ENCODE measurements at places on chromosomes 3 and 15. TPM values are rescaled to one million over a fixed set of nuclear protein-coding genes. Genes with fewer than 3 reads are reported as not detected.

DNA sequence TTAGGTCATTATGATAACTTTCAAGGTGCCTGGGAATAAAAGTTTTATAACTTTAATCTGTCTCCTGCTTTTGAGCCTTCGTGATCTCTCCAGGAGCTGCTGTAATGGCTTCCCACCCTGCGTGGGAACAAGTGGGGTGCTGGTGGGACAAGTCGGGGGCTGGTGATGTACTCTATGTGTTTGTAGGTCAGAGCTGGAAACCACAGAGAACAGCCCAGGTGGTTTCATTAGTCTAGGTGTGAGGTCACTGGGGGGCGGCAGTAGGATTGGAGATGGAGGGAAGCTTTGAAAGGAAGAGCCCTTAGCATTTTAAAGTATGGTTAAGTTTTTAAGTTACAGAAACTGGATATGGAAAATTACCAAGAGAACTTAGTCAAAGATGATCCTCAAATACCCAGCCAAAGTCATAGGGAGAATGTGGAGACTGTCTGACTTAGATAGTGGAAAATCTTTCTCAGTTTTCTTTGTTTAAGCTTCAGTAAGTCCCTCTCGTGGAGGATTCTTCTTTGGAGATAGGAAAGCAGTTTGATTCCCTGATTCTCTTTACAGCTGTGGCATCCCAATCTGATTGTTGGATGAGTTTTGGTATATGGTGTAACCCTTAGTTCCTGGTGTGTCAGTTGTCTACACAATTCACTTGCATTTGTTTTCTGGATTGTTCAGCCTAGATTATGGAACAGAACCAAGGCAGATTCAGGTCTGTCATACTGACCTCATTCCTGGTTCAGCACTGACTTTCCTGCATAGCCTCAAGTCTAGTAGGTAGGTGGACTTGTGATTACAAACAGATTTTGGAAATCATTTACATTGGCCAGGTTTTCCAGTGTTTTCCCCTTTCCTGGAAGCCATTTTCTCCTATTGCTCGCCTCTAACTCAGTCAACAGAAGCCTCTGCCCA, 115.6 kb downstream of the FNDC3B start:
- no peak for DNase-seq

CLDN16 gene
- polyA plus RNA-seq: 0.39 TPM

SMAD6 gene
- 24.2 TPM for polyA plus RNA-seq

- no peak for DNase-seq
Measured at GRCh38 chr15:38844736-38845135, 280.1 kb upstream of the RASGRP1 start.

DNA sequence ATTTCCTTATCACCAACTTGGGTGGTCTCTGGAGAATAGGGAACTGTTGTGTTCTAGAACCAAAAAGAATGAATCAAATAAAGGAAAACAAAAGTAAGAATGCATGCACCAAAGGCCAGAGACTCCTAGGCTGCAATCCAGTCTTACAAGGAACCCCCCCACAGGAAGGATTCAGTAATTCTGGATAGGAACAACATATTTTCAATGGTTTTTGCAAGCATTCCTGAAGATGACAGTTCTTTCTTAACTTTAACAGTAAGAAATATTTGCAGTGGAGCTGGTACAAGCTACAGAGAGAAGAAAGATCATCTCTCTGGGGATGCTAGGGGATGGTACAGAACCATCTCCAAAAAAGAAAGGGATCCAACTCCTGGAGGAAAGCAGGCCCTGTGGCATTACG, 116.2 kb upstream of the CHRM5 start:
- no peak for DNase-seq

- no peak for DNase-seq
Measured at GRCh38 chr3:58325525-58325992, 7.1 kb upstream of the PXK start.

DNA sequence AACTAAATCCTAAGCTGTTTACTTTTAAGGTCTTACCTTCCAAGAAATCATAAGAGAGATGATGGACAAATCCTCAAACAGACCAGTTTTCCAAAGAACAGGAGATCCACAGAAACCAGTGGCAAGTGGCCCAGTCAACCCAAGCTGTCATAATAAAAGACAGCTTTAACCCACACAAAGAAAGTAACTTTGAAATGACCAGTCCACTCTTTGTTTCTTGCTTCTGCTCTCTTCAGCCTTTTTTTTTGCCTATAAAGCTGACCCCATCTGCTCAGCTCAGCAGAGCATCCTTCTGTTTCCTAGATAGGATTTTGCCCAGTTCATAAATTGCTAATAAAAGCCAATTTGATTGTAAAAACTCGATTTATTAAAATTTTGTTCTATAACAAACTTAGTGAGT, 299.4 kb downstream of the OXSM start:
- no peak for DNase-seq

GRCh38 chr15:69824075-69824876, 273.4 kb downstream of the TLE3 start:
- DNase-seq: no peak

SPESP1 gene
- polyA plus RNA-seq: not detected

LMAN1L gene
- polyA plus RNA-seq: not detected

ATP13A5 gene
- not detected for polyA plus RNA-seq

GRCh38 chr3:193711964-193712598, 119.1 kb downstream of the OPA1 start:
- peak; percentile 34 for DNase-seq

GRCh38 chr3:194395778-194396538, 3.1 kb downstream of the GP5 start:
- peak; percentile 64 for DNase-seq

ALS2CL gene
- polyA plus RNA-seq: 17.2 TPM

GRCh38 chr3:87041191-87041590, 50.2 kb upstream of the VGLL3 start:
- DNase-seq: no peak

- DNase-seq: no peak
Measured at GRCh38 chr3:110318108-110318507, 753.5 kb upstream of the NECTIN3 start.

ELL3 gene
- polyA plus RNA-seq: 4.5 TPM

MRAS gene
- 16.5 TPM for polyA plus RNA-seq

DNA sequence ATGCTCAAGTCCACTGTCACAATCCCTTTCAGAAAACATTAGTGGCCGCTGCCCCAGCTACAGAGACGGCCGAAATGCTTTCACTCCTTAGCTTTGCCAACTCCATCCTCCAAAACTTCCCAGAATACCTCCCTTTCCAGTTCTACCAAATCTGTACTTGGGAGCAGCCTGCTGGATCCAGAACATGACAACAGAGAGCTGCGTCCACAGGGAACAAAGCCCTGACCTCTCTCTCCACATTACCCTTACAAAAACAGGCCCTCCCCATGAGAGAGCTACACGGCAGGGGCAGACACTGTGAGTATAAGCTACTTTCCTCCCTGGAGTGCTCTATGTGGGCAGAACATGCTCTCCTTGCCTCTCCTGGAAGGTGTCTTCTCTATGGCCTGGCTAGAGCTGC, 6.3 kb downstream of the RBM15B start:
- no peak for DNase-seq

DNA sequence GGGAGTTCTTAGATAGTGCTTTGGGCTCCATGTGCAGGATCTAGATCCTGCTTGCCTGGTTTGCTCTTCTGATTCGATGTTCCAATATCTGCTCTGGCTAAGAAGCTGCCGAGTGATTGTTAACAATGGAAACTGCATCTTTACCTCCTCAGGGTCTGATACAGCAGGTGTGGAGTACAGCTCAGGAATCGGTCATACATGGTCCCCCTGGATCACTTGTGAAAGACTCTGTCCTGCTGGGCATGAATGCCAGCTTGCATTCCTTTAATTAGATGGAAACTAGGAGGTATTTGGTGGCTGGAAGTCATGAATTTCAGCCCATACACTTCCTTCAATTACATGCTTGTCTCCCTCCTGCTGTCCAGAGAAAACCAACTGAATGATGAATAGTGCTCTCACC, 95.3 kb downstream of the CHRNA7 start:
- DNase-seq: no peak
